ENCODE measurements at places on chromosomes 5 and 9.

GRCh38 chr5:36152324-36153297 is 700 bp downstream of the SKP2 start:
- DNase-seq, result peak; percentile 52

DNA sequence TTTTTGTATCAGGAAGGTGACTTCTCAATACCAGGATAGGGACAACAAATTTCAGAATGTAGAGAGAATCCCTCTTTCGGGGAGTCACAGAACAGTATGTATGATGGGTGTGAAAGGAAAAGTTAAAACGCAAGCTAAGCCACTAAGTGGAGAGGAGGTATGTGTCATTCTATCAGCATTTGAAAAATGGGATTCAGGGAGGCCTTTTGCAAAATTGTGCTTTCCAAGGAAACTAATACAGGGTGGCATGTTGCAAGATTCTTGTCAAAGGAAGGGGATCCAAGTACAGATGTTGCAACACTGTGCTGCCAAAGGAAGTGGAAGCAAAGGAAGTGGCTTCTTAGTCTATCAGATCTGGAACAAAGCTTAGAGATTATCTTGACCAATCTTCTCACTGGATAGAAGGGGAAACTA is 12.6 kb upstream of the TNIP1 start:
- DNase-seq, result peak; percentile 80

GRCh38 chr9:29044959-29045358 is 1471.7 kb upstream of the C9orf72 start:
- DNase-seq, result peak; percentile 1

GRCh38 chr9:100739666-100740065 is 161.8 kb downstream of the CAVIN4 start:
- no peak for DNase-seq

- DNase-seq, result no peak
Measured at GRCh38 chr9:69211424-69212036, 37.5 kb downstream of the TJP2 start.

- DNase-seq, result no peak
Measured at GRCh38 chr9:371349-371748, 156.7 kb downstream of the DOCK8 start.

DNA sequence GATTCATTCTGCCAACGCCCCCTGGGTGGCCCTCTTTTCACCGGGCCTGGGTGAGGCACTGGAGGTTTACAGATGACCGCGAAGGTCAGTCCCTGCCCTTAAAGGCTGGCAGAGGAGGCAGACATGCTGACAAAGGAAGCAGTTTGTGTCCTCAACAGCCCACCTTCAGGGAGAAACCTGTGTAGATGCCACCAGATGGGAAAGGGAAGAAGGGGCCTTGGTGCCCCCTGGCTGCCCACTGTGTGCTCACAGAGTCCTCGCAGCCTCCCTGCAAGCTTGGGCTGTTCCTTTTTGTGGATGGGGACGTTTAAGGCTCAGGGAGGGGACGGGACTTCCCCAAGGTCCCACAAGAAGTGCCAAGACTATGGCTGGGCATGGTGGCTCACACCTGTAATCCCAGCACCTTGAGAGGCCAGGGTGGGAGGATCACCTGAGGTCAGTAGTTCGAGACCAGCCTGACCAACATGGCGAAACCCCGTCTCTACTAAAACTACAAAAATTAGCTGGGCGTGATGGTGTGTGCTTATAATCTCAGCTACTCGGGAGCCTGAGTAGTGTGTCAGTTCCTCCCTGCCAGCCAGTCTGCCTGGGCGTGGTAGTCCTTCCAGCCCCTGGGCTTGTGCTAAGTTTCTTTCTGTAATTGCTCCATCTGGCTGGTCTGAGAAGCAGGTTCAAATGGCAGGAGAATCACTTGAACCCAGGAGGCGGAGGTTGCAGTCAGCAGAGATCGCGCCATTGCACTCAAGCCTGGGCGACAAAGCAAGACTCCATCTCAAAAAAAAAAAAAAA is 36.2 kb downstream of the NEK6 start:
- DNase-seq, result no peak

GRCh38 chr5:105924366-105924765 is 1746.4 kb downstream of the EFNA5 start:
- no peak for DNase-seq

All from kidney glomerular epithelial cell (primary cell).